Tongue (tissue), 3 donors: ENCODE measurements at places on chromosomes 3 and 15. TPM values are rescaled to one million over a fixed set of nuclear protein-coding genes. Genes with fewer than 3 reads are reported as not detected.

The TIMP4 gene
- total RNA-seq: 1.1 TPM

The ZNF385D gene
- total RNA-seq: 5.4 TPM

The GNAT1 gene
- not detected for total RNA-seq

The HEG1 gene
- total RNA-seq: 67.7 TPM

The STRC gene
- 0.21 TPM for total RNA-seq

The COLQ gene
- 12.1 TPM for total RNA-seq

The CYP11A1 gene
- 0.21 TPM for total RNA-seq

The EPHB3 gene
- 33.7 TPM for total RNA-seq

The MAP4 gene
- 251 TPM for total RNA-seq

The CPLX3 gene
- total RNA-seq: not detected

The PLCH1 gene
- 3.1 TPM for total RNA-seq

The CADM2 gene
- 13.3 TPM for total RNA-seq

The PAK6 gene
- total RNA-seq: 2.5 TPM

The LINS1 gene
- total RNA-seq: 40.7 TPM

The CEMIP gene
- 0.82 TPM for total RNA-seq

The IMPG2 gene
- total RNA-seq: 2.1 TPM

The SPESP1 gene
- total RNA-seq: 1.8 TPM

The SGO1 gene
- 3.8 TPM for total RNA-seq

The ACAN gene
- total RNA-seq: 12.6 TPM

The VWA5B2 gene
- not detected for total RNA-seq

The KLHL6 gene
- 4.2 TPM for total RNA-seq

The LRRC3B gene
- 6.3 TPM for total RNA-seq

The SNUPN gene
- total RNA-seq: 18.3 TPM

The ARHGEF26 gene
- 18.4 TPM for total RNA-seq

The C3orf52 gene
- total RNA-seq: 4.2 TPM

The IL5RA gene
- total RNA-seq: 0.31 TPM

The ACSBG1 gene
- total RNA-seq: 1.5 TPM

The WDR73 gene
- total RNA-seq: 24.0 TPM

The NR1I2 gene
- not detected for total RNA-seq

The CAMK2N2 gene
- total RNA-seq: not detected

The IQCH gene
- total RNA-seq: 4.3 TPM

The LRRC31 gene
- not detected for total RNA-seq

The RTP4 gene
- total RNA-seq: not detected

The SCAANT1 gene
- not detected for total RNA-seq

The SLC9C1 gene
- 3.2 TPM for total RNA-seq

The ROPN1 gene
- not detected for total RNA-seq

The EIF2B5 gene
- 54.9 TPM for total RNA-seq

The TIGIT gene
- not detected for total RNA-seq

The MIX23 gene
- 19.7 TPM for total RNA-seq

The CCDC80 gene
- 79.3 TPM for total RNA-seq

The CGNL1 gene
- 20.6 TPM for total RNA-seq
